ENCODE measurements at places on chromosomes 6 and 20.

- DNase-seq, result no peak
Measured at GRCh38 chr20:50745634-50746137, 14.3 kb downstream of the PARD6B start.

GRCh38 chr6:86526238-86526637, 411.1 kb upstream of the HTR1E start:
- DNase-seq, result no peak

DNA sequence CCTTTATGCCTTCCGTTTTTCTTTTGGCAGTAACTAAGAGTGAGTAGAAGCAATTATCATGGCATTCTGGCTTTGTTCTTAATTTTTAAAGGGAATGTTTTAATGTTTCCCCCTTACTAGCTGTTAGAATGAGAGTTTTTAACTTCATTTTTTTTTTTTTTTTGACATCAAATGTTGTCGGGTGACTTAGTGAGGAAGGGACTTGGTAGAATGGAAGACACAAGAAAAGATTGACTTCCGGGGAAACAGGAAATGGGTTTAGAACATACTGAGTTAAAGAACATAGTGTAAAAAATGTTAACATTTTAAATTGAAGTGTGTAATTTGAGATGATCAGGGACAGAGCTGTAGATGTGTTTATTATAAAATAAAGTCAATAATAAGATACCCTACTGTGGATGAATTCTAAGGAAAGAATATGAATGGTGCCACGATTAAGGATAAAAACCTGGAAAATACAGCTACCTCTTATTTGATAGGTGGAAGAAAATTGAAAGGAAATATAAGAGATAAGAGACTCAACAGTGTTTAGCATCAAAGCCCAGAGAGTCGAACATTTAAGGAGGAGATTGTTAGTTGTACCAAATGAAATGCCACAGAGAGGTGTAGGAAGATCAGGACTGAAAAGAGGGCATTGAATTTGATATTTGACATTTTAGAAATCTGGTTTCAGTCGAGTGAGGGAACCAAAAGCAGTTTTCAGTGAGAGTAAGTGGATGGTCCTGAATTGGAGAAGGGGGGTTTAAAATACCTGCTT, 9.4 kb downstream of the HSF2 start:
- no peak for DNase-seq

DNA sequence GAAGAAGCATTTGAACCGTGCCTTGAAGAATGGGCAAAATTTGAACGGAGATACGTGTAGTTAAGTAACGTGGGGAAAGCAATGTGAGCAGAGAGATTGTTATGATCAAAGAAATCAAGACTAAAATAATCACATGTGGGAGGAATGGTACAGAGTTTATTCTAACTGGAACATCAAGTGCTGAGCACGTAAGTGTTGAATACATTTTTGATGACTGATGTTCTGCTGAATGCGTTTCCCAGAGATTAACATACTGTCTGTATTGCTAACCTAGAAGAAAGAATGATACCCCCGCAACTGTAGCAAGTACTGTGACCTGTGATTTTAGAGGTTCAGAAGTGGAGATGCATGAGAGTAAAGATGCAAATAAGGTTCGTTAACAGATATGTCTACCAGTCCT, 146.9 kb upstream of the EPHA7 start:
- no peak for DNase-seq

DNA sequence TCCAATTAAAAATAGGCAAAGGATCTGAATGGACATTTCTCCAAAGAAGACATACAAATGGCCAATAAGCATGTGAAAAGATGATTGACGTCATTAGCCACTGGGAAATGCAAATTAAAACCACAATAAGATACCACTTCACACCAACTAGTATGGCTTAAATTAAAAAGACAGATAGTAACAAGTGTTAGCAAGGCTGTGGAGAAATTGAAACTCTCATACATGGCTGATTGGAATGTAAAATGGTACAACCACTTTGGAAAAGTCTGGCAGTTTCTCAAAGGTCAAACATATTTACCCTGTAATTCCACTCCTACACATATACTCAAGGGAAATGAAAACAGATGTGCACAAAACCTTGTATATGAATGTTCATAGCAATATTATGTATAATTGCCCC, 83.6 kb downstream of the CEP57L1 start:
- DNase-seq, result no peak

Data from stimulated activated CD8-positive, alpha-beta memory T cell treated with anti-CD3 and anti-CD28 coated beads, Interleukin-12 subunit alpha, Interleukin-12 subunit beta, amount 100 ng/mL, for 1 hour (primary cell).